ENCODE measurements at places on chromosomes 5 and 9. TPM values are rescaled to one million over a fixed set of nuclear protein-coding genes. Genes with fewer than 3 reads are reported as not detected.
A peak's percentile ranks its signal among the peaks of the same experiment; 100 is the strongest.

DNA sequence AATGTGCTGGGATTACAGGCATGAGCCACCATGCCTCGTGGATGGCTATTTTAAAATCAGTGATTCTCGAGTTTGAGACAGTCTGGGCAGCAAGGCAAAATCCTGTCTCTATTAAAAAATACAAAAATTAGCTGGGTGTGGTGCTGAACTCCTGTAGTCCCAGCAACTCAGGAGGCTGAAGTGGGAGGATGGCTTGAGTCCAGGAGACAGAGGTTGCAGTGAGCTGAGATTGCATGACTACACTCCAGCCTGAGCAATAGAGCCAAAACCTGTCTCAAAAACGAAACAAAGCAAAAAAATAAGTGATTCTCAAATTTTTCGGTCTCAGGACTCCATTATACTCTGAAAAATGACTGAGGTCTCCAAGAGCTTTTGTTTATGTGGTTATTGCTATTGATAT, 47.9 kb upstream of the HSPA9 start:
- DNase-seq: peak; percentile 78

- no peak for DNase-seq
These were observed 31.0 kb upstream of the TGFBI start for GRCh38 chr5:135997673-135998335.

DNA sequence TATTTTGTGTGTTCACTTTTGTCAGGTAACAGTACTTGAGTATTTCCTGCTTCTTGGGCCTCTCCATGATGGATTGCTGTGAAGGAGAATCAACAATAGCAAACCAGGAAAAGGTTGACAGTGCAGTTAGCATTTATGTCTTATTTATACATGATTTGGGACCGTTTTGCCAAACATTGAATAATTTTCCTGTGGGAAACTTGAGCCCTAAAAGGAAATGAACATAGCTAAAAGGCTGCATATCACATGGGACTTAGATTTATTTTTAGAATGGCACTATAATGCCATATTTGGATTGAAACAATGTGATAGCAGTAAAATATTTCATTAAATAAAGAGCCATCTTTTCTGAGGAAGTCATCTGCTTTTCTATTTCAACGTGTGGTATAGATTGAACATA, 15.3 kb downstream of the GPR21 start:
- DNase-seq: no peak

DNA sequence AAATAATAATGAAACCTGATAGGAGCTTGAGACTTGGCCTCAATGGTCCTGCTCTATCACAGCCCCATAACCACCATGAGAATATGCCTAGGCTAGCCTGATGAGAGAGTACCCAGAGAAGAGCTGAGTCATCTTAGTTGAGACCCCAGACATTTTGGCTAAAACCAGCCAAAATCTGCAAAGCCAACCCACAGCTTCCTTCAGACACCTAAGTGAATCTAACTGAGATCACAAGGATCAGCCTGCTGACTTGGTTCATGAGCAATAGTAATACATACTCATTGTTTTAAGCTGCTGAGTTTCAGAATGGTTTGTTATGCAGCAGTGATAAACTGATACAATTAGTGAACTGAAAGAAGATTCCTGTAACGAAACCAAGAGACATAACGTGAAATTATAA, 473.7 kb upstream of the PTGER4 start:
- no peak for DNase-seq

Gene MYOT
- polyA plus RNA-seq: 3.2 TPM

Gene COL15A1
- polyA plus RNA-seq: 1.8 TPM

DNA sequence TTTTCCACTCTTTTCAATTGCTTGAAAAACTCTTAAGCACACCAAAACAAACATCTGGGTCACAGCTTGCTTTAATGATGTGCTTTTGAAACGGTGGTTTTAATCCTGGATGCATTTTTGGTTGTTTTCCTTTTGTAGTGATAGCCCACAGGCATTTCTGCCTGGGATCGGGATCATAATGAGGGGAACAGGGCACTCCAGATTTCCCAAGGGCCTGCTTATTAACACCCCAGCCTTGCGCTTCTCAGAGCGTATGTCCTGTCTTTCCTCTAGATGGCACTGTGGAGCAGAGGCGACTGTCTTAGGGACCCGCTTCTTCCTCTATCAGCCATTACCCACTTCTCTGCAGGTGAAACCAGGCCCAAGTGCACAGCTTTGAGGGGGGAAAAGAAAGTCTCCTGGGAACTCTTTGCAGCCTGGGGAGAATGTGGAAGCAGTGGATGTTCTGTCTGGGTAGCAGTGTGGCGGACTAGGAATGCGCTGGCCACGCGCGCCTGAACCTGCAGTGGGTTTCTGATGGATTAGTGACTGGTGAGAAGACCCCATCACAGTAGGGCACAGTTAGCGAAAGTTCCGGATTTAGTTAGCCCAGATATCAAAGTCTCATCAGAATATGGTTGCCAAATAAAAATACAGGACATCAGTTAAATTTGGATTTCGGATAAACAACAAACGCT, 190.1 kb downstream of the GNA14 start:
- peak; percentile 82 for DNase-seq

Gene CTXN3
- polyA plus RNA-seq: not detected

- DNase-seq: no peak
These were observed 8.9 kb upstream of the LNPEP start for GRCh38 chr5:96927008-96927407.

Gene PTGR1
- polyA plus RNA-seq: 59.6 TPM

DNA sequence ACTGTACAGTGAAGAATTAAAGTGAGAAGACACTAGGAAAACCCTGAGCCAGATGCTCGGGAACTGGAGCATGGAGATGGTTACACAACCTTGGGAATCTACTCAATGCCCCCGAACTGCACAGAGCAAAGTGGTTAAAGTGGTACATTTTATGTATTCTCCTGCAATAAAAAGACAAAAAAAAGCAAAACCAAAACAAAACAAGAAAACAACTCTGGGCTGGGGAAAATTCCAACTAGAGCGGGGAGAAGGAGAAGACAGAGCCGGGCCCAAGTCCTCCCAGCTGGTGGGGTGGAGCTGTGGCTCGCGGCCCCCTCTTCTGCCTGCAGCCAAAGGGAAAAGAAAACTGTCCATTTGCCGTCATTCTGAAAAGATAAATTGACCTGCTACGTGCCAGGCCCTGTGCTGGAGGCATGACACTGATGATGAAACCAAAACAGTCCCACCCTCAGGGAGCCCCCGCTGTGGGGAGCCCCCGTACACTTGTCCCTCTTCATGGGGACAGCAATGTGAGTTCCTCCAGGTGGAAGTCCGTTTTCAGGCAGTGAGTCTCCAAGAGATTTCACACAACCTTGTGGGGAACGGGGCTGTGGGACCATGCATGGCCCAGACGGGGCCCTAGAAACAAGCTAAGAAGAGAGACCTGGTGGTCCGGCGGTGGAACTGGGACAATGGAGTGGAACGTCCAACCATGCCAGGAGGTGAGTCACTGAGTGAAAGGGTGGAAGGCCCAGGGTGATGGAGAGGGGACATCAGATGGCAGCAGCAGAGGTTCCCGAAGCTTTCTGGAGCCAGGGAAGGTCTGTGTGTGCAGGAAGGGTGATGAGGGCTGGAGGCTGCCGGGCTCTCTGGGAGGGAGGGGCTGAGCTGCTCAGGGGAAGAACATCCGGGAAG, 114.8 kb upstream of the COL5A1 start:
- no peak for DNase-seq

DNA sequence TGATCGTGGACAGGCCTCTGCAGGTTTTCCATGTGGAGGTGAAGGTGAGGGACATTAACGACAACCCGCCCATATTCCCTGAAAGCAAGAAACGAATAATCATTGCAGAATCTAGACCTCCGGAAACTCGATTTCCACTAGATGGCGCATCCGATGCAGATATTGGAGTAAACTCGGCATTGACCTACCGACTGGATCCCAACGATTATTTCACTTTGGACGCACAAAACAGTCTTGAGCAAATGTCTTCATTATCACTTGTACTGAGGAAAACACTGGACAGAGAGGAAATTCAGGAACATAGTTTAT, 621 bp downstream of the PCDHA13 start:
- DNase-seq: no peak

DNA sequence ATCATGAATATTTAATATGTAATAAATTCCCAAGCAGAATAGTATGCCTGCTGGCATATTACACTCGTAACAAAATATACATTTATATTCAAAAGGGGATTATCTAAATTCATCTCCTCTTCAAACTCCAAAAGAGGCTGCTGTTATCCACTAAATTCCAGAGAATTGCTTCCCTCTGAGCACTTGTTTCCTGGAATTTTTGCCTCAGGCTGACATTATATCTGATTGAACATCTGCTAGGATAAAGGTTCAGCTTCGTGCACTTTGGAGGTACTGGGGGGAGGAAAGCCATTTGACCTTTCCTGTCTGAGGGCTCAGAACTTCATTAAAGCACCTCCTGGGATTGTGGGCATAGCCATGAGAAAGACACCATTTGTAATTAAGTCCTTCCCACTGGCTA, 4.3 kb upstream of the HAPLN1 start:
- DNase-seq: no peak

- DNase-seq: peak; percentile 61
These were observed 8.9 kb upstream of the NUP214 start for GRCh38 chr9:131116281-131117120.

- DNase-seq: peak; percentile 53
These were observed 19.9 kb downstream of the SEMA4D start for GRCh38 chr9:89477811-89478630.

DNA sequence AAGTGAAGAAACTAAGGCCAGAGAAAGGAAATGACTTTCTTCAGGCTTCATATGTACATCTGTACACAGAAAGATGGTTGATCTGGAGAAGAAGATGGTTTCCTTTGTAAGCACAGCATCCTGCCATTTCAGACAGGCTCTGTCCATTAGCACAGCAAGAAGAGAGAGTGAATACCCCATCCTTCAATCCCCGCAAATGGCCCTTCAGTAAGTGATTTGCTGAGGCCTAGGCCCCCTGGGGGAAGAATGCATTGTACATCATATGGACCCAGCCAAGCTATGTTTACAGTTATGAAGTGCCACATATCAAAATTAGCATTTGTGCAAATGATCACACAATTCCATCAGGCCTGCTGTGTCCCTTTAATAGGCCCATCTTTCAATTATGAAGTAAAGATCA, 657.4 kb downstream of the BRINP1 start:
- no peak for DNase-seq

- no peak for DNase-seq
These were observed 96.5 kb downstream of the TARS1 start for GRCh38 chr5:33537240-33537639.

Gene MRPL36
- 77.9 TPM for polyA plus RNA-seq

- no peak for DNase-seq
These were observed 145.1 kb upstream of the FSTL4 start for GRCh38 chr5:133757396-133757945.

Gene PCDHA2
- not detected for polyA plus RNA-seq

DNA sequence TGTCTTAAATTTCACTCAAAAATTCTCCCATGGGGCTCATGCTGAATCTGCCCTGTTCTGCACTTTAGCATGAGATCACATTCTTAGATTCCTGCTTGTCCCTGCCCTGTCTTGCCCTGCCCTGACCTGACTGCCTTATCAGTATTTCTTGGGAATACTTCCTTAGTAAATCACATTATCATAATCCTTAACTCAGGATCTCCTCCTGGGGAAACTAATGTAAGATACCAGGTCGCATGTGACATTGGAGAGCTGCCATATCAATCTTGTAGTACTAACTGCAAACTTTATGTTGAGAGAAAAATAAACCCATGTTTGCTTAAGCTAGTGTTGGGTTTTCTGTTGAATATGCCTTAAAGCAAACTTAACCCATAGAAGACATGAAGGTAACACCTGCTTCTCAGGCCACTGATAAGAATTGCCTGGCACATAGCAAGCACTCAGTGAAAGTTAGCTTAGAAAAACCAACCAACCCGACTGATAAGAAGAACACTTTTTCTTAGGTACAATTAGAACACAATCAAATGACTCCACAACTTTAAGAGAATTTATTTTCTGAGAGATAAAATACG, 53.3 kb downstream of the IL33 start:
- no peak for DNase-seq

DNA sequence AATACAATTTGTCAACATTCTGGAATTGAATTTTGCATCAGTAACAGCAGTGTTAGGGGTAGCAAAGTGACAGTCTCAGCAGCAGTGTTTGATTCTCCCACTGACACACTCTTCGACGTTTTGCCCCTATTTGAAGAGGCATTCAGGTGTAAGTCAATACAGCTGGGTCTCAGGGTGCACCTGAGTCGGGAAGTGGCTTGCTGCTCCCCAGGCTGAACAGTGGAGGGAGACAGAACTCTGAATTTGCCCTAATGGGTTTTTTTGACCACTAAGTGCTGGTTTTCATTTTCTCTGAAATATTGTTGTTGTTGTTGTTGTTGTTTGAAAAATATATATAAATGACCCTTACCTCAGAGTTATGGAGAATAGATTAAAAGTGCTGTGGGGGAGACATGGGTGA, 223.2 kb downstream of the TLR4 start:
- DNase-seq: no peak

- no peak for DNase-seq
These were observed 53.7 kb downstream of the CERT1 start for GRCh38 chr5:75457691-75458090.

GRCh38 chr5:10331341-10331796, 22.1 kb upstream of the MARCHF6 start:
- DNase-seq: peak; percentile 86

Gene TMEM232
- 1.8 TPM for polyA plus RNA-seq

DNA sequence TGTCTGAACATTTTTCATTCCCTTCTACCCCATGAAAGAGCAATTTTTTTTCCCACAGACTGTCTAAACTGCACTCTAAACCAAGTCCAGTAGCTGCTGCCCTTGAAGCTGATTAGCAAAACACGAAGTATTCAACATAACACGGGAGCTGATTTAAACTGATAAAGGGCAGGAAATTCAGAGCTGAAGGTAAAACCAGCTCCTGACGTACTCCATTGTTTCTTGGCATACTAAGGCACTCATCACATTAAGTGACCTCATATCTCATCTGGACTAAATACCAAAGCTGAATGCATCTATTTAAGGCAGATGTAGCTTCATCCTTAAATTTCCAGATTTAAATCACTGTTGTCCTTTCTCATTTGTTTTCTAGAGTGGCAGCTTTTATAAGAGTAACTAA, 12.0 kb downstream of the GDF9 start:
- no peak for DNase-seq

DNA sequence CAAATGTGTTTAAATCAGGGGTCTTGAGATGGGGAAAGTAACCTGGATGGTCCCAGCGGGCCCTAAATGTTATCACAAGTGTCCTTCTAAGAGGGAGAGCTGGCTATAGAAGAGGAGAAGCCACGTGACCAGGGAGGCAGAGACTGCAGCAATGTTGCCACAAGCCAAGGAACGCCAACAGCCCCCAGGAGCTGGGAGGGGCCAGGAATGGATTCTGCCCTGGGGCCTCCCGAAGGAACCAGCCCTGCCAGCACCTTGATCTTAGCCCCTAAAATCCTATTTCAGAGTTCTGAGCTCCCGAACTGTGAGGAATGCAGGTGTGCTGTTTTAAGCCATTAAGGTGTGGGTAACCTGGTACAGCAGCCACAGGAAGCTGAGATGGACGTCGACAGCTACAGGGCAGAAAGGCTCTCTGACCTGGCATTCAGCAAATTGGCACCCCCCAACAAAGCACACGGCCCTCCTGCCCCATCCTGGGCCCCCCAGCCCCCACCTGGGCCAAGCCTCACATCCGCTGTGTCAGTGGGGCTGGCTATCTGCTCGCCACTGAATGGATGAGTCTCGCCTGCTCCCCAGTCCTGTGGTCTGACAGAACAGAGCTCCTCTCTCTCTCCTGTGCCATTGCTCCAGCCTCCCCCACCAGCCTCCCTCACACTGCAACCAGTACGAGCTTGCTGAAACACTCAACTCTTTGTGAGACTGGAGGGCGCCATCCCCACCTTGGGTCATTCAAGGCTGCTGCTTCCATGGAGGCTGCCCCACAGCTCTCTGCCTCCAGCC, 78.8 kb downstream of the ADAMTS2 start:
- DNase-seq: peak; percentile 66

Gene TLX3
- polyA plus RNA-seq: not detected

Gene SLC9A3
- polyA plus RNA-seq: 19.9 TPM
